Osteocyte (in vitro differentiated cells): ENCODE measurements at places on chromosomes 12 and 14. TPM values are rescaled to one million over a fixed set of nuclear protein-coding genes. Genes with fewer than 3 reads are reported as not detected.
A peak's percentile ranks its signal among the peaks of the same experiment; 100 is the strongest.

GRCh38 chr14:41350476-41350875, 256.2 kb upstream of the LRFN5 start:
- no peak for DNase-seq

DNA sequence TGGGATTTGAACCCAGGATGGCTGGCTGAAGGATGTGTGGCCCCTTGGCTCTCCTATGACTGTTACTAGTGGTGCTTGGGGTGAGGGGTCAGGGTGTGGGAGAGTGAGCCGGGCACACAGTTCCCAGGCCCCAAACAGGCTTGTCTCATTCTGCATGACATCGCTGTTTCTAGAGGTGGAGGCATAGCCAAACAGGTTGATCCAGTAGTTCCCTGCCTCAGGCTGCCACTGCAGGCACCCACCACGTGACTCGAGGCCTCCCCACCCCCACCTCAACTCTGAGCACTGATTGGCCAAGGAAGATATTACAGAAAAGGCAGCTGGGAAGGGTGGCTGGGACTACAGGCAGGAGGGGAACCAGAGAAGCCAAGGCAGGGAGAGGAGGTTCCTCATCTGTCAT, 102.6 kb downstream of the NCOR2 start:
- no peak for DNase-seq

GRCh38 chr12:80598004-80598606, 109.3 kb upstream of the MYF6 start:
- DNase-seq, result no peak

DNA sequence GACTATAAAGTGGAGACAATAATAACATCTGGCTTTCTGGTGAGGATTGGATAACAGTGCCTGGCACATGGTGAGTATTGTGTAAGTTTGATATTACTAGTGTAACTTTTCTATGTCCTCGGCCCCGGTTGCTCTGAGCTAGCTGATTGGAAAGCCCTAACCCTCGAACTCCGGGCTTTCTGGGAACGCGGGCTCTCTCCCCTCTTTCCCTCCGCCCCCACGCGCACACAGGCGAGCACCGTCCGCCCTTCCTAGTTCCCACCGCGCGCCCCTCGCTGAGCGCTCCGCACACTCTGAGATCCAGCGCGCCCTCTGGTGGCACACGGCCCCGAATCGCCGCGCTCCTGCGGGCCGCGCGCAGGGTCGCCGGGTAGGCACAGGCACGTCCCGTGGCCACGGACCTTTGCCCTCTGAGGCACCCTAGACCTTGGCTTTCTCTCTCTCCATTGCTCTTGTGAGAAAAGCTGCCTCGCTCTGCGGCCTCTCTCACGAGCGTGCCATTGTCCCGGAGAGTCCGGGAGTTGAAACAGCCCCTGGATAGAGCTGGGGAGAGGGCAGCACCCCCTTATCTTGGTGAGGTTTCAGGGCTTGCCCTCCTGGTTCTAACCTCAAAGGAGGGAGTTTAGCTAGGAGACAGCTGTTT, 23.2 kb upstream of the ESRRB start:
- no peak for DNase-seq

DNA sequence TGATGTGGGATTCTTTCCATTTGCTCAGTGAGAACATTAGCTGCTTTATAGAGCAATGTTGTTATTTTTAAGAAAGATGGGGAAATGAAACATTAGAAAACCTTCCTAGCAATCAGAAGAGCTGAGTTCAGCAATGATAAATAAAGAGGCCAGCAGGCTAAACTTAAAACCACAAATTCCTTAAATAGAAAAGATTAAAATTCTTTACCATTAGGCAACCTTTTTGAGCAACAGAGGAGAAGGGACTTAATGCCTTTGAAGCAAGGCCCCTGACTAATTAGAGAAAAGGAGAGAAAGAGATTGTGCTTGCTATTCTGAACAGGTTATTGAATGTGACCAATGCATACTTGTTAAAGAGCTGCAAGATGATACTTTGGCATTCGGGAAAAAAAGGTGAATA, 160.8 kb upstream of the LMO3 start:
- DNase-seq, result no peak

GRCh38 chr14:74429221-74429691, 3.2 kb upstream of the SYNDIG1L start:
- DNase-seq, result no peak

DNA sequence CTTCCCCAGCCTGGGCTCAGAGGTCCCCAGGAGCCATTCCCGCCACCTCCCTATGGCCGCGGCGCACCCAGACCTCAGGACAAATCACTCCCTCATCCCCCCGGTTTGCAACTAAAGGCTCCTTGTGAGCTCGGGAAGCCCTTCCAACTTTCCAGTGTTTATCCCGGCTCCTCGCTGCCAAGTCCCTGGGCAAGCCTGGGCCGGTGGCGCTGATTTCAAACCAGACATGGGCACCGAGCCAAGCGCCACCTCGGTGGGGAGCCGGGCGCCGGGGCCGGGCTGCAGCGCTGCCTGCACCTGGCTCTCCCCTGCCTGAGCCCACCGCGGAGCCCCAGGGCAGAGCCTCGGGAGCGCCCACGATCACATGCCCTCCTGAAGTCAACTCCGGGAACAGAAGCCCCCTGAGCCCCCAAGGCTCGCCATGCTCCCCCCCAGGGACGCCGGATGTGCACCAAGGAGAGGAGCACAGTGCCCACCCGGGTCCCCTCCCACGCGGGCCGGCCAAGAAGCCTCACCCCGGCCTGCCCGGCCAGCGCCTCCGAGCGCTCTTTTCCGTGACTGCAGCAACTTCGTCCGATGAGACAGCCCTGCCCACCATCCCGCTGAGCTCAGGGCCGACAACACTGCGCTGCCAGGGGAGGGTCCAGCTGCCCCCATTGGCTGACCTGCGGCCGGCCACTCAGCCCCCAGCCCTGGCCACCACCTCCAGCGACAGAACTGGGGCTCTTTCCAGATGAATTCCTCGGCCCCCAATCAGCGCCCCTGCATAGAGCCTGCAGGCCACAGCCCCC, 50.0 kb downstream of the NCOR2 start:
- peak; percentile 94 for DNase-seq

DNA sequence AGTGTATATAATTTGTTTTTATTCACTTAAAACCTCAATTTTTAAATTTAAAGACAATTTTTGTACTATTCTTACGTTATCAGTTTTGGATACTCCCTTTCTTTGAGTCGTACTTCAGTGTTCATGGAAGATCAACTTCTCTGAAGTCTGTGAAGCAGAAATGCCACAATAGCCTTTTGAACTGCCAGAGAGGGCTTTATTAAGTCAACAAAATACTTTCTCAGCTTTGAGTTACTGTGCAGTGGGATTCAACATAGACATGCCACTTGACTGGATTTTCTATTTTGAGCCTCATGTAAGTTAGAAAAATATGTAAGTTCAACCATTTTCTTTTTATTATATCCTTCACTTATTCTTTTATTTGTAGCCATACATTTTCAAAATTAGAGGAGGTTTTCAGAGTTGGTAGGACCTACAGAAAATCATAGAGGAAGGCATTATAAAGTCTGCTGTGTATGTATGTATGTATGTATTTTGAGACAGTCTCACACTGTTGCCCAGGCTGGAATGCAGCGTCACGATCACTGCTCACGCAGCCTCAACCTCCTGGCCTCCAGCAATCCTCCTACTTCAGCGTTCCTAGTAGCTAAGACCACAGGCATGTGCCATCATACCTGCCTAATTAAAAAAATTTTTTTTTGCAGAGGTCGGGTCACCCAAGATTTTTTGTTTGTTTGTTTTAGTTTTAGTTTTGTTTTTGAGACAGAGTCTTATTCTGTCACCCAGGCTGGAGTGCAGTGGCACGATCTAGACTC, 31.3 kb upstream of the BCAT1 start:
- DNase-seq, result no peak

DNA sequence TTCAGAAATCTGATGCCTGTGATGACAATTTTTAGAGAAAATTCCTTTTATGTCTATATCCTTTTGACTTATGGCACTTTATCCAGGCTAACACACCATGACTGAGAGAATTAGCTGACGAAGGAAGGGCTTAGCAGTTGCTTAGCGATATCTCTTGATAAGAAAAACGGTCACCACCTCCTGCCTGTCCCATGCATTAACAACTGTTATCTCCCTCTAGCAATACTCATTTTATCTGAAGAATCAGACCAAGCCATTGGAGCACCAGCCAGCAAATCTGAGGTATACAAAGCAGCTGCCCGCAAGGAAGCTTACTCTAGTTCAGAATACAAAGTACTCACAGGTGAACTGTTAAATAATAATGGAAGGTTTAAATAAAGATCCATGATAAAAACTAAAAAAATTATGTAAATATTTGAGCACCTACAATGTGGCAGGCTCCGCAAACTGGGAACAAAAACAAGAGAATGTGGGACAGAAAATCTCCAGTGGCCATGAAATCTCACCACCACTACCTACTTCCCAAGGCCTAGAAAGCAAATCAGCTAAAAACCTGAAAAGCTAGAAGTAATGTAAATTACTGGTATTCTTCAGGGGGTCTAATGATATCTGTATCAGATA, 24.3 kb downstream of the PPM1H start:
- no peak for DNase-seq

DNA sequence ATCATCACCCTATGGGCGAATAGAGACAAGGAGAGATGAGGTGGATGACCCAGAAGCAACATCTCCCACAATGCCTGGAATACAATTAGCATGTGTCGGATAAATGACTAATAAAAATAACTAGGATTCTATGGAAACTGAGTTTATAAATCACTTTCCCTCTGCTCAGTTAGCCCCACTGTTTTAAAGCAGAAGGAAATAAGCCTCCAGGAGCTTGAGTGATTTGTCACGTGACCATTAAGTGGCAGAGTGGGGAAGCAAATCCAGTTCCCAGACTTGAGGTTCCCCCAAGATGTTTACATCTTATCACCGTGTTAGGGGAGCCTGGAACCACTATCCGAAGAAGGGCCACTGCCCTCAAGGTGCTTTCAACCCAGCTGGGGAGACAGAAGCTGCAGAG, 136.5 kb upstream of the CCND2 start:
- DNase-seq, result peak; percentile 34

GRCh38 chr12:129631316-129631715, 272.5 kb downstream of the TMEM132D start:
- DNase-seq, result no peak

GRCh38 chr12:26116829-26117715, 7.8 kb downstream of the BHLHE41 start:
- no peak for DNase-seq

- no peak for DNase-seq
These were observed 54.3 kb upstream of the KCNJ8 start for GRCh38 chr12:21828779-21829178.

GRCh38 chr12:48768736-48769135, 20.2 kb downstream of the ADCY6 start:
- no peak for DNase-seq

DNA sequence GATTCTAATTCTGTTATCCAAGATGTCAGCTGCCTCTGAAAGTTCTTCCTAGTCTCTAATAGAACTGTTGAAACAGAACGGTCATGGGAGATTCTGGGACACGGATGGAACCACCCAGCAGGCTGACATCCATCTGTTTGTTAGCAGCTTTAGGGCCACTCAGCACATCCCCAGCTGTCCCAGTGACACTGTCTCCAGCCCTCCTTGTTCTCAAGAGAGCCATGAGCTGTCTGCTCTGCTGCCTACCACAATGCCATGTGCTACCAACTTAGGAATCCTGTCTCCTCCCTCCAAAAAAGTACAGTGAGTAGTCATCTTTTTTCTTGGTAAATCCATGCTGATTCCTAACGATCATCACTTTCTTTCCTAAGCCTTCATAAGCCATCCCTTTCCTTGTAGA, 130.5 kb downstream of the ZFP36L1 start:
- no peak for DNase-seq

Gene MMP14
- 490 and 518 TPM in 2 replicates for total RNA-seq

Gene AQP6
- not detected in 2 replicates for total RNA-seq

Gene FOXN3
- 120 and 130 TPM in 2 replicates for total RNA-seq
